ENCODE measurements at places on chromosomes 3 and 15.

- DNase-seq: no peak
These were observed 41.6 kb upstream of the DUSP7 start for GRCh38 chr3:52097851-52098507.

DNA sequence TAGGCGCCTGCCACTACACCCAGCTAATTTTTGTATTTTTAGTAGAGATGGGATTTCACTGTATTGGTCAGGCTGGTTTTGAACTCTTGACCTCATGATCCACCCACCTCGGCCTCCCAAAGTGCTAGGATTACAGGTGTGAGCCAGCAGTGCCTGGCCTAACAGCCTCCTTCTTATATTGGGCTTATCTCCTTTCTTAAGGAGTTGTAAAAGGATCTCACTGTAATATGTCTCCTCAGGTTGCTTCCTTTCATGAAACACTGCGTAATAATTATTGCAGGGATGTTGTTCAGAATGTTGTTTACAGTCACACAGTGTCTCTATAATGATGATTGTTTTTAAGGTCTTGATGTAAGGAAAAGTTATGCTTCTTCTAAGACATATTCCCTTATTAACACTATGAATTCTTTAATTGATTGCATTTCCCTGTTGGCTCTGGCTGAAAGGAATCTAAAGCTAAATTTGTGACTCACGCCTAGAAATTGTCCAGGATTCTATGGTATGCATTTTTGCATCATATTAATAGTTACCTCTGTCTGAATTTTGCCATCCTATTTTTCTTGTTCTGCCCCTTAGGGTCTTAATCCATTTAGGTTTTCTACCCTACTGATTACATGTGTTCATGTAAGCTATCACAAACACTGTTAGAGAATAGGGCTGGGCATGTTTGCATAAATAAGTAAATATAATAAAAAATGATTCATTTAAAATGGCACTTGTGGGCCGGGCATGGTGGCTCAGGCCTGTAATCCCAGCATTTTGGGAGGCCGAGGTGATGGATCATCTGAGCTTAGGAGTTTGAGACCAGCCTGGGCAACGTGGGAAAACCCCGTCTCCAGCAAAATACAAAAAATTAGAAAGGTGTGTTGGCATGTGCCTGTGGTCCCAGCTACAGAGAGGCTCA lies 24.5 kb upstream of the RNF111 start:
- DNase-seq: no peak

DNA sequence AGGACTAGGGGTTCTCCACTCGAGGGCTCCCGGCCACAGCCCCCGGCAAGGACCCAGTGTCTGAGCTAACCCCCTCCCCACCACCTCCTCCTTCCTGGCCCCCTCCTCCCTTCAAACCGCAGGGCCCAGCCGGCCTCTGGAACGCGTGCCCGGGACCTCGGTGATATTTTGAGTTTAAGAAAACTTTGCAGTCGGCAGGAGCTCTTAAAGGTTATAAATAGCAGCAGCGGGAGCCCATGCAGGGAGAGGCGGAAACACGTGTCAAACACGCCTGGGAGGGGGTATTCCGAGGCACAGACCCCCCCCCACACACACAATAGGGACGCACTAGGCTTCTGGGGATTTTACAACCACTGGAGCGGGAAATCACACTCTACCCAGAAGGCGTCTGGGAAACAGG lies 3.1 kb upstream of the PTH1R start:
- DNase-seq: no peak

DNA sequence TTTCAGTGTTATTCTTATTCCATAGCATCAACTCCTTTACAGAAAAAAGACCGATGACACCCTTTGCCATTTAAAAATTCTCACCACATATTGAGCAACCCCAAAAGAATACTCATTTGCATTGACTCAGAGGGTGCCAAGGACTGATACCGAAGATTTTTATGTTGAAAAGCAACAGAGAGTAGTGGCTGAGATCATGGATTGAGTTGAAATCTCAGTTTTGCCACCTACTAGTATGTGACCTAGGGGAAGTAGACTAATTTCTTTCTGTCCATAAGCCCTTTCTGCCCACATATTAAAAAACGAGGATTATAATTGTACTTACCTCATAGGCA lies 313.9 kb upstream of the SATB1 start:
- no peak for DNase-seq

DNA sequence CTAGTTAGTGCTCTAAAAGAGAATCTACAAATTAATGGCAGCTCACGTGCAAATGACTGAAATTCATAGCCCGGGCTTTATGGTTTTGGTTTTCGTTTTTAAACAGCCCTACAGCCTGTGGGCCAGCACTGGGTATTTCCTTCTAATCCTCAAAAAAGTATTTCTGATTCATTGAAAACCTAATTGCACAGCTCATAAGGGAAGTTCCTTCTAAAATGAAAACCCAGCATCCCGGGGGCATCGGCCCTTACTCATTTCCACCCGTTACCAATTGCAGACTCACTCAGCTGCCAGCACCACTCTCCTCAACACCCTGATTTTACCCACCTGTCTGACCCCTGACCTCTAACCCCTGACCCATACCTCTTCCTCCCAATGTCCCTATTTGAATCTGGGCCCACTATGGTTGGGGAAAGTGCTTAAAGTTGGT lies 59.5 kb upstream of the ZNF148 start:
- DNase-seq: no peak

GRCh38 chr3:110577854-110578253 lies 493.8 kb upstream of the NECTIN3 start:
- no peak for DNase-seq

DNA sequence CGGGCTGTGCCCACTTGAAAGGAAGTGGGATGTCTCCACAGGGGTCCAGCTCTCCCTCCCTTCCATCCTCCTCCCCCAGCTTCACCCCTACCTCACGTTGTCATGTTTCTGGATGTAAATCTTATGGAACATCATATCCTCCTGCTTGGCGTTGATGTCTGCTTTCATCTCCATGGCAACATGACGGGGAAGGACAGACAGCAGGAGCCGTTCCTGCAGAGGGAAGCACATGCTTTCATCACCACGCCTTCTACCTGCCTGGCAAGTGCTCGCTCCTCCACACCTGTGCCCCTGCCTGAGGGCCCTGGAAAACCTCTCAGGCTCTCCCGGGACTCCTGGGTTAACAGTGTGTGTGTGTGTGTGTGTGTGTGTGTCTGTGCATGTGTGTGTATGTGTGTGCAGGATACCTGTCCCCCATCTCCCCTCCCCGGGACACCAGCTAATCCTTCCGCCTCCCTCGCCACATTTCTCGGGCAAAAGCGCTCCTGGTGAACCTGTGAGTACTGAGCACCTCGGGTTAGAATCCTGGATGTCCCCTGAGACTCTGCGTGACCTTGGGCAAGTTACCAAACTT lies 101.1 kb downstream of the ADCY5 start:
- DNase-seq: no peak

- no peak for DNase-seq
These were observed 356.5 kb downstream of the TBL1XR1 start for GRCh38 chr3:176840641-176841286.

DNA sequence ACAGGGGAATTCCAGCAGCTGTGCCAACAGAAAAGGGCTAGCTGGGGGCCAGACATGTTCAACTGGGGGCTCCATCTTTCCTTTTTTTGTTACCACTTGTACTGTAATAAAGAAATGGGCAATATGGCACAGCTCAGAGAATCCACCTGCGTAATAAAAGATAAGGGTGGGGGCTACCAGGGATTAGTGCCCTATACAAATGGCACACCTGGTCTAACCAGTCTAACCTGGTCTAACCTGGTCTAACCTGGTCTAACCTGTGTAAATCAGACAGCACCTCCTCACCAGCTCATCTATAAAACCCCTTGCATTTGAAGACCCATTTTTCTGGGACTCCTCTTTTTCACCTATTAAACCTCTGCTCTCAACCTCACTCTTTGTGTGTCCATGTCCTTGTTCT lies 26.2 kb upstream of the CLDN16 start:
- DNase-seq: no peak

Data from activated T-cell treated with anti-CD3 and anti-CD28 coated beads for 48 hours (primary cell).